WTC11 (cell line): ENCODE measurements at places on chromosomes 16 and 17. TPM values are rescaled to one million over a fixed set of nuclear protein-coding genes. Genes with fewer than 3 reads are reported as not detected.

DNA sequence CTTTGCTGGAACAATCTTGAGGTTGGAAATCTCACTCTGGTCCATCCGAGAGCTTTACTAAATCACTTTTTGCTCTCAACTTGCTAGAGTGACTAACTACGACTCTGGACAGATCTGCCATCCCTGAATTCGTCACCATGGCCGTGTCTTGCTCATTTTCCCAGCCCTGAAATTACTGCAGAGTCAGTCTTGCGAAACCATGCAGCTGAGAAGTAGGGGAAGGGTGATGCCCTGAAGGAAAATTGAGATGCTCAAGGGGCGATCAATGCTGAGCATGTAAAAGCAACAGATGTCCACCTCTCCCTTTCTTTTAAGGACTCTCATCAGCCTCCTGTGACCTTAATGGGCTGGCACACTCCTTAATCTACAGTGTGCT is 18.8 kb downstream of the PCTP start:
- no peak for DNase-seq

DNA sequence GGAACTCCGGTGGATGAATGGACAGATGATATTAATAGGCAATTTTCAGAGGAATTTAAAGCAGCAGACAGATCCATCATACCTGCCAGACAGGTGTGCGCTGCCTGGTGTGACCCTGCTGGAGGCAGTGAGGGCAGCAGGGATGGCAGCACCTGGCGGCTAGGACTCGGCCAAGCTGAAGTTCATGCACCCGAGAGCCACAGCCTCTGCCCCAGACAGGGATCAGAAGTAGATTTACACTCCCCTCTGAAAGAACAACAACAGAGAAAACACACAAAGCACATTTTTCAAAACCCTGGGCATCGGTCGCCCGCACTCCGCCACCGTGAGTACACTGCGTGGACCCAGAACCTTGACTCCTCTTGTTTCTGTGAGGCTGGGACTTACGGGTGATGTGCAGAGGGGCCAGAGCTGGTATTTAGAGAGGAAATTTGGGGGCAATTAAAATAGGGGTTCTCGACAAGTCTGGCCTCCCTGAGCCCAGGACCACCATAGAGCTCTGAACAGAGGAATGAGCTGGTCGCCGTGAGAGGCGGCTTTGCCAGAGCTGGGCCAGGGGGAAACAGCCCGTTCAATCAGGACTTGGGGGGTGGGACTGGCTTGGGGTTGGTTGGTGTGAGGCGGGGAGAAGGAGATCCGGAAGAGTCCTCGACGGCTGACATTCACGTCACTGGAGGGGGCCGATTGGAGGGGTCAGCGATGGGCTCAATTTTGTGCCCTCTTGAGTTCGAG is 101.0 kb downstream of the METRNL start:
- DNase-seq: peak; percentile 4

DNA sequence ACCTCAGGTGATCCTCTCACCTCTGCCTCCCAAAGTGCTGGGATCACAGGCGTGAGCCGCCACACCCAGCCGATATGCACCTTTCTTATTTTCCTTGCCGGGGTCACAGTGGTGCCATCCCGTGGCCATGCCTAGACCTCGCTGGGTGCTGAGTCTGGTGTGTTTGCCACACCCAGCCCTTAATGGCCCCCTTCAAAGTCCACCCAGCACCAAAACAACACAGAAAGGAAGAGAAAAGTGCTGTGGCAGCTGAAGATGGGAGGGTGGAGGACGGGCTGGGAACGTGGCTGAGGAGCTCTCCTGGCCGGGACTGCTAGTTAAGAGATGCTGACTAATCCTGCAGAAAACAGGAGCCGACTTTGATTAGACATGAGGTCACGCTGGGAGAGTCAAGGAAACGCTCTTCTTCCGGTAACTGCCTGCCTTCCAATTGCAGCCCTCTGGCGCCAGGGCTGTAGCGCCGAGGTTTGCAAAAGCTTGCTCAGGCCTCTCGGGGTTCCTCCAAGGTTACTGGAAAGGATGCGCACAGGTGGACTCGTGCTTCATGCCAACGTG is 10.9 kb downstream of the SLC43A2 start:
- DNase-seq: no peak

DNA sequence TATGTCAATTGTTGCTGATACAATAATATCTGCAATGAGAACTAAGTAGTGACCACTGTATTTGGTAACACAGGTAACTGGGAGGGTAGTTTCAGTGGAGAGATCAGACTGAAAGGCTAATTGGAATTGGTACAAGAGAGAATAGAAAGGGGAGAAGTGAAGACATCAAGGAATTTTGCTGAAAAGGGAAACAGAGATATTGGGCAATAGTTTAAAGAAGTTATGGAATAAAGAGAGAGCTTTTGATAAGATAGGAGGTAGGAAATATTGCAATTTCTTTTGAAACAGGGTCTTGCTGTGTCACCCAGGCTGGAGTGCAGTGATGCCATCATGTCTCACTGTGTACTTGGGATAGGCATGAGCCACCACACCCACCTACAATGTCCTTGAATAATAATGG is 26.9 kb upstream of the CDH11 start:
- DNase-seq: no peak

DNA sequence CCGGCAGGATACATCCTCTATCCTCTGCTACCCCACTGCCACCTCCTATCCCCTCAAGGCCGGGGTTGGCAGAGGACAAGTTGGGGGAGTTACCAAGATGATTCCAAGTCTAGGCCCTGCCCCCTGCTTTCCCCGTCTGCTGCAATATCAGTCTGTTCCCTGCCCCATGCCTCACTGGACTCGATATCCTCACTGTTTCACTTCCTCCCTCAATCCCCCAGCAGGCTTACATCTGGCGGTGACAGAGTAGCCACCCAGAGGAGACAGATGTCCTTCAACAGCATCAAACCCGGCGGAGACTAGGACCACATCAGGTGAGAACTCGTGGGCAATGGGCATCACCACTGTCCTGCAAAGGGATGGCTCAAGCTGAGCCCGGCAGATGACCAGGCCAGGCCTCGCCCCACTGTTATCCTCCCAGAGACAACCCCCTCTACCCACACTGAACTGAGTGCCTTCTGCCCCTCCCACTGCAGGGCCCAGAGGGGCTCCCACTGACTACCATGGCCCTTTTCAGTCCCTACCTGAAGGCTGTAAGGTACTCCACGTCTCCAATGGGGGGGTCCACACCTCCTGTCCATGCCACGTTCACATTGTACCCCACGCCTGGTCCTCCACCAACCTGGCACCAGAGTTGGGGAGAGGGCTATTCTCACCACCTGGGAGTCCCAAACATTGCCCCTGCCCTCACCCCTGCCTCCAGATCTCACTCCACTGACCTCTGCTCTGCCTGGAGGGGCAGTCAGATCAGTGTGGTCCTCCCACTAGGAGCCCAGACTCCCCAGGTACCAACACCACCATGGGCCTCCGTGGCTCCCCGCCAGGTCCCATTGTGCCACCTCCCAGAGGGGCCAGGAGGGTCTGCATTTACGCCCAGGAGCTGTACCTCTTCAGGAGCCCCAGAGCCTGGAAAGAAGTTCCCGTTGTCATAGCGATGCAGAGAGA is 9.6 kb downstream of the G6PC3 start:
- no peak for DNase-seq

GRCh38 chr17:29061036-29061435 is 18.1 kb downstream of the PIPOX start:
- DNase-seq: no peak

GRCh38 chr16:48369765-48370164 is 15.4 kb downstream of the SIAH1 start:
- DNase-seq: no peak

DNA sequence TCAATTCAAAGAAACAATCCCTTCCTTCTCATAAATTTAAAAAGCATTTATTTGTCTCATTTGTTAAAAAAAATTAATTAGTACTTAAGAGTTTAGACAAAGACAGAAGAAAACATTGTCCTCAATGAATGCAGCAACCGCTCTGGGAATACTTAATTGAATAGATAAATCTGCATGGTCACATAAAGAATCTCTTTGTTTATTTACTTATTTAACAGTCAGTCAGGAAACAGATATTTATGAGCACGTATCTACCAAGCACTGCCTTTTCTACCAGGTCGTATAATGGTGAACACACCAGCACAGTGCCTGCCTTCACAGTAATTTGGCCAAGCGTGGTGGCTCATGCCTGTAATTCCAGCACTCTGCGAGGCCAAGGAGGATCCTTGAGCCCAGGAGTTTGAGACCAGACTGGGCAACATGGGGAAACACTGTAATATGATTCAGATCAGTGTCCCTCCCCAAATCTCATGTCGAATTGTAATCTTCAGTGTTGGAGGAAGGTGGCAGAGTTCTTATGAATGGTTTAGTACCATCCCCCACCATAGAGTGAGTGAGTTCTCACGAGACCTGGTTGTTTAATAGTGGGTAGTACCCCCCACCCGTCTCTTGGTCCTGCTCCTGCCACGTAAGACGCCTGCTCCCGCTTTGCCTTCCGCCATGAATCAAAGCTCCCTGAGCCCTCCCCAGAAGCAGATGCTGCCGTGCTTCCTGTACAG is 8.1 kb downstream of the WIPI1 start:
- no peak for DNase-seq

- DNase-seq: no peak
Observed at GRCh38 chr17:37774504-37774903, 29.6 kb upstream of the HNF1B start.

GRCh38 chr17:77527836-77528505 is 387.2 kb downstream of the SEC14L1 start:
- no peak for DNase-seq

- no peak for DNase-seq
Observed at GRCh38 chr17:9538626-9539025, 37.0 kb downstream of the STX8 start.

DNA sequence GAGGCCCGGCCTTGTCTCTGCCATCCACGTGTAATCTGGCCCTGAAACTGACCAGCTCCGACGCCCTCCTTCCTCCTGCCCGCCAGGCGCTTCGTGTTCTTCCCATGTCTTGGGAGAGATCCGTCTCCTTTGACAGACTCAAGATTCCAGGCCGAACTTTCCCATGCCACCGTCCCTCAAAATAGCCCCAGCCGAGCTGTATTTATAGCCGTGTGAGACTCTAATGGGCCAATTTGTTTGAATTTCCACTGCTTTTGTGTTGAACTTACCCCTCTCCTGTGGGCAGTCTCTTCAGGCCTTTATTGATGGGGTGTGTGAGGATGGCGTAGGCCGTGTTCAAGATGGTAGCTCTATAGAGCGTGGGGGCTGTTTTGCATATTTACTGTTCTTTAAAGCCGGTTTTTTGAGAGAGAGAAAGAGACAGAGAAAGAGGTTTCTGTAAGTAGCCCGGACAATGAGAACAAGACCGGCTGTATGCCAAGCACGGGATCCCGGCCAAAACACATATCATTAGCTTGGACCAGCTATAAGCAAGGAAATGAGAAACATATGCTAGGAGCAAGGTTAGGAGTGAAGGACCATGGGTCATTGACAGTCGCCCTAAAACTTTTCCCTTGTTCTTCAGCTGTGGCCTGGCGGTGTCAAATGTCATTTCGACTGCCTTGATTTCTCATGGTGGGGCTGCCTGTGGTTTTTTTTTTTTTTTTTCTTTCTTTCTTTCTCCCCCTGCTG is 124.5 kb upstream of the ZFHX3 start:
- no peak for DNase-seq

- no peak for DNase-seq
Observed at GRCh38 chr16:4664538-4665418, 28.6 kb upstream of the NUDT16L1 start.

GRCh38 chr17:40241252-40241834 is 22.2 kb downstream of the WIPF2 start:
- DNase-seq: no peak

- no peak for DNase-seq
Observed at GRCh38 chr17:79745641-79746105, 14.9 kb downstream of the ENPP7 start.

- DNase-seq: no peak
Observed at GRCh38 chr17:49549311-49549605, 26.4 kb upstream of the NXPH3 start.

DNA sequence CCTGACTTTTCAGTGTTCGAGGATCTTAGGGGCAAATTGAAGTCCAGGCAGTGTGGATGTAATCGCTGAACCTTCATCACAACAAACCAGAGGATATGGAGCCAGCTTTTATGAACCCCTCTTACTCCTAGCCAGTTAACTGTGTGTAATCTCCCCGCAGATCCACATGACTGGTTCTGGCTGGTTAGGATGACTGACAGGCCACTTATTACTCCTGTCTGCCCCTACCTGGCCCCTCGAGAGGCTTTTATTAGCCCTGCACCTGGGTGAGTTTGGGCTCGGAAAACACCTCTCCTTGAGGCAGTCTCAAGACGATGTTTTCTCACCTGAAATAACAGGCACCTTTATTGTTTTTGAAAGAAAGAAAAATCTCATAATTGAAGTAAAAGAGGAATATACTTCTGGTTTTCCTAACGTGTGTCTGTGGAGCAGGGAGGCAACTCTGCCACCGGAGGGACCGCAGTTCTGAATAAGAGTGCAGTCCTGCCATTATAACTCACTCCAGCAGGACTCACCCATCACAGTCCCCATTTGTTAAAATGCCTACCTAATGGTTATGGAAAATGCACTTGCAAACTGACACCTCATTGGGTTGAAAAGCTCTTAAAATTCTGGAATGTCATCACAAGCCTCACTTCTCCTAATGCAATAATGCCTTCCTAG is 291.9 kb upstream of the N4BP1 start:
- DNase-seq: peak; percentile 16

- DNase-seq: no peak
Observed at GRCh38 chr17:70922268-70922667, 752.9 kb downstream of the KCNJ2 start.

- DNase-seq: no peak
Observed at GRCh38 chr16:57064995-57065394, 27.4 kb upstream of the CPNE2 start.

GRCh38 chr17:70184770-70185169 is 15.4 kb downstream of the KCNJ2 start:
- DNase-seq: no peak

- DNase-seq: no peak
Observed at GRCh38 chr16:31507617-31507928, 618 bp downstream of the RUSF1 start.

- DNase-seq: no peak
Observed at GRCh38 chr17:27384261-27384701, 72.0 kb upstream of the KSR1 start.

GRCh38 chr17:39979893-39980350 is 685 bp upstream of the PSMD3 start:
- DNase-seq: peak; percentile 31

The HSD11B2 gene
- 33.4 to 38.3 TPM (median 36.4 TPM) in 3 replicates for total RNA-seq

The DPEP3 gene
- total RNA-seq: 1.6 to 2.7 TPM (median 2.5 TPM) in 3 replicates

The NLRC5 gene
- 2.6 to 2.8 TPM (median 2.7 TPM) in 3 replicates for total RNA-seq

The CTRL gene
- 1.7 to 3.6 TPM (median 2.8 TPM) in 3 replicates for total RNA-seq

The EFCAB5 gene
- 0.32 to 0.59 TPM (median 0.55 TPM) in 3 replicates for total RNA-seq

The KLHL11 gene
- total RNA-seq: 13.4 to 15.0 TPM (median 14.7 TPM) in 3 replicates

The SPAG7 gene
- 97.3 to 103 TPM (median 101 TPM) in 3 replicates for total RNA-seq

The PRR15L gene
- total RNA-seq: 0.59 to 1.1 TPM (median 1.1 TPM) in 3 replicates

The KIF22 gene
- total RNA-seq: 165 to 182 TPM (median 175 TPM) in 3 replicates

The HSPB9 gene
- total RNA-seq: 0.30 to 0.57 TPM (median 0.46 TPM) in 3 replicates

The USH1G gene
- 1.9 to 2.9 TPM (median 2.6 TPM) in 3 replicates for total RNA-seq

The SOX15 gene
- 15.2 to 19.9 TPM (median 17.5 TPM) in 3 replicates for total RNA-seq

The TNFSF13 gene
- total RNA-seq: 2.2 to 3.2 TPM (median 2.9 TPM) in 3 replicates
